ENCODE measurements at places on chromosomes 1 and 21.

- no peak for DNase-seq
Observed at GRCh38 chr1:242216368-242216767, 217.5 kb upstream of the MAP1LC3C start.

DNA sequence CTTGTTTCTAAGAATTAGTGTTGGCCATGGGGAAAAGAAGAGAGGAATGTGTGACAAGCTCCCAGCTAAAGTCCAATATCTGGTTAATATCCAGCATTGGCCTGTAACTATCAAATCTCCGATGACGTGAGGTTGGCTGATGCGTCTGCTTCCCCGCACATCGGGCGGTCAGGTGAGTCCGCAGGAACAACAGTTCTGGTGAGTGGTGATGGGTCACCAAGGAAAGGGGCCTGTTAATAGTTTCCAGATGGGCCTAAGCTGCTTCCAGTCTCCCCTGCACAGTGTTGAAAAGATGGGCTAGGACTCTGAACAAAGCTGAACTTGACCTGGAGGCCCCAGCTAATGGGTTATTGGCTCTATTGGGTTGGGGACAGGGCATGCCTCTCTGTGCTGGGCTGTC lies 193.1 kb upstream of the EDN2 start:
- DNase-seq, result no peak

GRCh38 chr1:1032424-1032823 lies 12.5 kb downstream of the AGRN start:
- no peak for DNase-seq

- no peak for DNase-seq
Observed at GRCh38 chr1:33455539-33456501, 16.6 kb upstream of the ZSCAN20 start.

Measured in stimulated activated CD8-positive, alpha-beta memory T cell treated with anti-CD3 and anti-CD28 coated beads, Interleukin-4, amount 100 ng/mL, for 1 hour (primary cell).